ENCODE measurements at places on chromosomes 11 and 22. TPM values are rescaled to one million over a fixed set of nuclear protein-coding genes. Genes with fewer than 3 reads are reported as not detected.
A peak's percentile ranks its signal among the peaks of the same experiment; 100 is the strongest.

DNA sequence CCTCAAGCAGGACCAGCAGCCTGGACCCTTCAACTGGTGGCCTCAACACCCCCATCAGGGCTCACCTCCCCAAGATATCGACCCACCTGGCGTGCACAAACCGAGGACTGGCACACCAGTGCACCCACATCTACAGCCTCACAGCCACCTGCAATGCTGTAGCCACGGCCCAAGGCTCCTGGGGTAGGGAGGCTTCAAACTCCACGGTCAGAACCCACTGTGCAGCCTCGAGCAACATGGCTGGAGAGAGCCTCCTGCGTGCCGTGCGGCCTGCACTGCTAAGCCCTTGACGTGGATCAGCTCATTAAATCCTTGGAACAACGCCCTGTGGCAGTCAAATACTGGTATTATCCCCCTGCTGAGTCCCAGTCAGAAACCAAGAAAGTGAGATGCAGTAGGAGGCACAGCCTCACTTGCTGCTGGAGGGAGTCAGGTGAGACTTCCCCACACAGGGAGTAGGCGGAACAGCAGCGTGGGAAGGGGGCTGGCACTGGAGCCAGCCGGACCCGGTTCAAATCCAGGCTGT, 4.6 kb downstream of the CARD10 start:
- DNase-seq: no peak

GRCh38 chr11:10990637-10991193, 132.9 kb upstream of the ZBED5 start:
- no peak for DNase-seq

- no peak for DNase-seq
These were observed 108.8 kb downstream of the GRIA4 start for GRCh38 chr11:105718641-105719040.

Gene PDE2A
- total RNA-seq: 0.66 TPM

Gene ABTB2
- total RNA-seq: 5.5 TPM

Gene FGF19
- not detected for total RNA-seq

- no peak for DNase-seq
These were observed 85.2 kb upstream of the ARHGAP20 start for GRCh38 chr11:110797453-110797852.

DNA sequence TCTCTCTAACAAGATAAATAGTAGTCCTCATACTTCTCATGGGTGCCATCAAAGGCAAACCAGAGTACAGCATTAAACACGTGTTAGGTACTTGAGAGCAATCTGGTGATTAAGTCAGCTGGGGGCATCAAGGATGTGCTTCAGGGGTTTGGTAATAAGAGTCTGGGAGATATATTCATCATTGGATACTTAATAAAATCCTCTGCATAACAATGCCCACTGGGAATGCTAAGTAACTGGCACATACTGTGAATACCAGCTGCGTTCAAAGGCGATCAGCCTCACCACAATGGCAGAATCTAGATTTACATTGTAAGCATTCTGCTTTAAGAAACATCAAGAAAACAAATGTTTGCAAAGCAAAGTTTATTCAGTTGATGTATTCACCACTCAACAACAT, 268.6 kb upstream of the PITPNB start:
- DNase-seq: no peak

- no peak for DNase-seq
These were observed 6.3 kb upstream of the SAMM50 start for GRCh38 chr22:43948836-43949406.

GRCh38 chr11:58742981-58743880, 11.5 kb upstream of the GLYAT start:
- DNase-seq: no peak

DNA sequence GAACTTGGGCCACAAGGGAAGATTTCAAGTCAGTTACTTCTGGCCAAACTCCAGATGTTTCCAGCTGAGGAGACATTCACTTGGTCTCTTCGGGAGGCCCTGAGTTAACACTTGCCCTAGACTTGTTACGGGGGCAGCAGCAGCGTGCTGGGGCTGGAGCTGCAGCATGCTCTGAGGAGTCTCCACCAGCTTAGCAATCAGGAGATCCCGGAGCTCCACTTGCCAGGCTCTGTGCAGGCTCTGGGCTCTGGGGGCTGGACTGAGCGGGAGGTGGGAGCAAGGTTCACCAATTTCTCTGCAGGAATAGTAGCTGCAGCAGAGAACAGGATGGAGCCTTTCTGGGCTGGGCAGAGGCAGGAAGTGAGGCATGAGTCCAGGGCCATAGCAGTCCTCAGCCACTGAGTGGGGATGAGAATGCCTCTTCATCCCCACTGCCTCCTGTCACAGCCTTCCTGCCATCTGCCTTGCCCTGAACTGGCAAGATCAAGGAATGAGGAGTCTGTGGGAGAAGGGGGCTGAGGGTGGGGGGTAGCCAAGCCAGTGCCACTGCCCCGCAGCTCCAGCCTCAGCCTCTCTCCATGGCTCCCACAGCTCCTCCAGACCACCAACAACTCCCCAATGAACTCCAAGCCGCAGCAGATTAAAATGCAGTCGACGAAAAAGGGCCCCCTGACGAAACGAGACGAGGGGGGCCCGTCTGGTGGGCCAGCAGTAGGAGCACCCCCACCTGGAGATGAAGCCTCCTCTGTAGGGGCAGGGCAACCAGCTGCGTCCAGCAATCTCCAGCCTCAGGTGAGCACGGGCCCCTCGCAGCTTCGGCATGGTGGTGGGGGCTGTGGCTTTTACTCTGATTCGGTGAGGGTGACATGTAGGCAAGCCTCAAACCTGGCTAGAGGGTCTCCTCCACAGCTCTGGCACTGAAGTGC, 23.4 kb downstream of the GTPBP1 start:
- no peak for DNase-seq

Gene BBOX1
- not detected for total RNA-seq

Gene SPTBN2
- 0.84 TPM for total RNA-seq

Gene GGT1
- 39.1 TPM for total RNA-seq

GRCh38 chr11:60396799-60397198, 540 bp downstream of the MS4A14 start:
- no peak for DNase-seq

GRCh38 chr11:64202992-64203391, 3.5 kb upstream of the FERMT3 start:
- DNase-seq: no peak

Gene XRRA1
- 32.9 TPM for total RNA-seq

GRCh38 chr11:35316161-35316560, 103.2 kb downstream of the SLC1A2 start:
- no peak for DNase-seq

Gene OR2D2
- not detected for total RNA-seq

- DNase-seq: peak; percentile 98
These were observed at the start of gene MCM5 for GRCh38 chr22:35399678-35400500. Gene MCM5 (plus strand): TSS chr22:35400140. CDS start chr22:35400439, 299 bp downstream.

Gene PRG3
- total RNA-seq: not detected

- no peak for DNase-seq
These were observed 134.3 kb downstream of the CRYBB2 start for GRCh38 chr22:25353516-25354445.

Gene MRGPRX3
- total RNA-seq: not detected

DNA sequence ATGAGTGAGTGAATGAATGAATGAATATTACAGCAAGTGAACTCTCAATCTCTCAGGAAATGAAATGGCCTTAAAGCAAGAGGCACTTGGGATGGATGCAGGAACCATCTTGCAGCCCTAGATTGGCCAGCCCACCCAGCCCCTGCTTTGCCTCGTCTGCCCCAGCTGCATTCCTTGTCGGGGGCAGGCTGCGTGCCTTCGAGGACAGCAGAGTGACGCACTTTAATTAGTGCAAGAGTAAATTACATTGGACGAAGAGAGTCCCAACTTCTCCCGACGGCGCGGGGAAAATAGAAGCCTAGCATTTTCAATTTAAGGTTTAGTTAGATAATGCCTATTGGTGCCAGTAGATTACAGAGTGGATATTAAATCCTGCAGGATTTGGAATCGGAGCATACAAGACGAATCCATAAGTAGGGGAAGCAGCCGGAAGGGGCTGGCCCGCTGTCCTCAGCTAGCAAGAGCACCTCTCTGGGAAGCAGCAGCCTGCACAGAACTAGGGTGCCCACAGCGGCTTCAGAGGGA, 33.8 kb downstream of the TRIM29 start:
- no peak for DNase-seq

DNA sequence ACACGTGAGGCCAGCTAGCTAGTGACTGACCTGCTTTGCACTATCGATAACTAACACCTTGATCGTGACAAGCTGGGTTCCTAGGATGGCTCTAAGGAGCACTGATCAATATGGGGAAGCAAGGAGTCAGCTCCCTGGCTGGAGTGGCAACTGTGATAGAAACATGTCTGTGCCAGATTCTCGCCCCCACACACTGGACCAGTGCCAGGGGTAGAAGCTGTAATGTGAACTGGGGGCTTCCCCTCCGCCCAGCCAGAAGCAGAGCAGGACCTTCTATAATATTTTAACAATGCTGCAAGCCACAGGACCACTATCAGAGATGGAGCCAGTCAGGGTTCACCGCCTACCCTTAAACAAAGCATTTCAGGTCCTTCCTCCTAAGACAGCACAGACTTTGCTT, 96.5 kb downstream of the DSCAML1 start:
- no peak for DNase-seq

Gene KIF18A
- total RNA-seq: 10.8 TPM

DNA sequence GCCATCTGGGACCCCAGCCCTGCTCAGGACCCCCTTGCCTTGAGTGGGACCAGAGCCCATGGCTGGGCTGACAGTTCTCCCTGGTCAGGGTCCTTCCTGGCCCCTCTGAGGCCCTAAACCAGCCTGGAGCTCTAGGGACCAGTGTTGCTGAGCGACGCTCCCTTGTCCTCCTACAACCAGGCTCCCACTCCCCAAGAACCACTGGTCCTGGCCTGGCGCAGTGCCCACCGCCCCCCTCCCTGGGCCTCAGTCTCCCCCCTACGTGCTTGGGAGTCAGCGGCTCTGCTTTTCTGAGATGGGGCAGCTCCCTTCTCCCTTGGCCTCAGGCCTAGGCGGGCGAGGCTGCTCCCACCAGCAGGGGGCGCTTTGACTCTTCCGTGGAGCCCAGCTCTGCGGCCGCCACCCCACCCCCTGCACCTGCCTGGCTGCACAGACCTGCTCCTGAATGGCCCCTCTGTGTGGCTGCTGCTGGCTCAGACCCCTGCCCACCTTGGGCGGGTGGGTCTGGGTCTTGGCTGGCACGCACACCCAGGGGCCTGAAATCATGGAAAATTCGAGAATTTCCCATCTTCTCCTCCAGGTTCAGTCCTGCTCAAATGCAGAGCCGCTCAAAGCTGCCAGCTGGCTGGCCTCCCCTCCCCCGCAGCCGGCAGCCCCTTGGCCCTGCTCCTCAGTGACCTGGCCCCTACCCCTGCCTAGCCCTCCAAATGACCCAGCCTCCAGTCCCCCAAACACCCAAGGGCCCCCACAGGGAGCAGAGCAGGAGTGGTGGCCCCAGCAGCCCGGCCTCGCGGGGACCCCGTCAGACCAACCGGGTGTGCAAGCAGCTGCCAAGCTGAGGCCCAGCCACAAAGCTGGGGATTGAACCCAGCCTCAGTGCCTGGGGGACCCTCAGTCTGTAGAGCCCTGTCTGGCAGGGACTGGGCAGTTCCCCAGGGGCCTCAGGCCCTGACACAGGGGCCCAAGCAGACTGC, 9.1 kb downstream of the PRR33 start:
- DNase-seq: peak; percentile 59

- DNase-seq: no peak
These were observed 25.0 kb downstream of the AMPD3 start for GRCh38 chr11:10480026-10480425.

GRCh38 chr22:50118557-50119168, 28.9 kb downstream of the MOV10L1 start:
- DNase-seq: no peak

Gene HBB
- not detected for total RNA-seq

GRCh38 chr11:98568013-98568412, 452.7 kb upstream of the CNTN5 start:
- DNase-seq: no peak

- DNase-seq: no peak
These were observed 274.7 kb downstream of the NXPE2 start for GRCh38 chr11:114953039-114953438.

DNA sequence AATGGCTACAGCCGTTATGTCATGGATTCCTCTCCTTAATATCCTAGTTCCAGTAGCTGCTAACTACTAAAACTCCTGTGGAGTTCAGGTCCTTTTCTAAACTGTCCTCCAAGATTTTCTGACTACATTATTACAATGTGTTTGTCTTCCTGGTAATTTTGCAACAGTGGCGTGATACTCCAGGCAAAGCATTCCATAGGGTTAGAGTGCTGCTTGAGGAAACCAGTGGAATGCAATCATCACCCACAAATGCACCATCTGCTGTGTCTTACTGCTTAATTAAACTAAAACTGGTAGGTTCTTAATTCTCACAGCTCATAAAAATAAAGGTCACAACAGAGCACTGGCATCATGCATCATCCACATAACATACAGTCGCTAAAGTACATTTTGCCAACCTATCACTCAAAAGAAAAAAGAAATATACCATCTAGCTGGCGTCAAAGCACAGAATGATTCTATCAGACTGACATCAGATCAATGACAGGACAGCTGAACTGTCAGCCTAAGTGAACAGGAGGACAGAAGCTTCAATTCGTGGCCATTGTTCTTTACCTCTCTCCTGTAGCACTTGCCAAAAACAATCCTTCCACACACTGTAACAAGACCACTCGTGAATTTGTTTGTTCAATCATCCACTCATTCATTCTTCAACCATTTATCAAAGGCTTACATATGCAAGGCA, 182.5 kb downstream of the CADM1 start:
- DNase-seq: no peak

DNA sequence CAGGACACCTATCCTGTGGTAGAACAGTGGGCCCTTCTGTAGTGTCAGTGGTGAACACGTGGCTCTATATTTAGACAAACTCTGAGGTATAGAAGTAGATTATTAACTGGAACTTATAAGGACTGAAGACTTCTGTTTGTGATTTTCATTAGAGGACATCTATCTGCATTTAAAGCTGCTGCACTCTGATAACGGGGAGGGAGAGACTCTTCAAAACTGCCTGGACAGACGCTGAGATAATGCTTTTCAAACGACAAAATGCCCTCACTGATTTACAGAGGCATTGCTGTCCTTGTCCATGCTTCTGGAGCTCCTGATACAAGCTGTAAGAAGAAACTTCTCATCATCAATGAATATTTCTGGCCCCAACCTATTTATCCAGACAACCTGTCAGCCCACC, 425.2 kb downstream of the OPCML start:
- no peak for DNase-seq

DNA sequence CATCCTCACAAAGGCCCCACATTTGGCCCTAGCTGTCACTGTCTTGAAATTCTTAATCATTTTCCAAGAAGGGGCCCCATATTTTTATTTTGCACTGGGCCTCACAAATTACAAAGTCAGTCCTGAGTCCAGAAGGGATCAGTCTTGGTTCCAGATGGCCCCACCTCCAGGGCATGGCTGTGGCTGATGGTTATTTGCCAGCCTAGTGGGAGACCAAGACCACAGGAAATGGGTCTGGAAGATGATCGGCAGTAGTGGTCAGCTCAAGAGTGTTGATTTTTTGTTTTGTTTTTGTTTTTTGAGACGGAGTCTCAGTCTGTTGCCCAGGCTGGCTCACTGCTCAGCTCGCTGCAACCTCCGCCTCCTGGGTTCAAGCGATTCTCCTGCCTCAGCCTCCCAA, 47.1 kb upstream of the EMID1 start:
- no peak for DNase-seq

Gene KCNC1
- total RNA-seq: not detected

Gene SCGB1D4
- total RNA-seq: not detected
